ENCODE measurements at places on chromosomes 7 and 10.

- no peak for DNase-seq
These were observed 138.5 kb downstream of the PLXNA4 start for GRCh38 chr7:132437730-132438129.

DNA sequence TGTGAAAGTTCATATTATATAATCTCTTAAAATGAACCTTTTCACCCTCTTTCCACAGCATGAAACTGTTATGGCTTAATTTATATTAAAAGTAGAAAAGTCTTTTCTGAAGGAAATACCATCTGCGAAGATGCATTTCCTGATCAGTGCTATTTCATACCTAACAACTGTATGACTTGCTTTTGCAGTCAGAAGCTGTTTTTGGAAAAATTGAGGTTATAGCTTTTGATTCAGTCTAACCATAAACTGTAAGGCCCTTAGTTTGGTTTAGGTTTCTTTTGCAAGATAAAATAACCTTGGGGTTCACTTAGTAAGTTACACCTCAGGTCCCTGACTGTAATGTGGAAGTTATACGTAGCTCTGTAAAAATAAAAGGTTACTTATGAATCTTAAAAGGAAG is 22.7 kb upstream of the PARP12 start:
- DNase-seq, result no peak

DNA sequence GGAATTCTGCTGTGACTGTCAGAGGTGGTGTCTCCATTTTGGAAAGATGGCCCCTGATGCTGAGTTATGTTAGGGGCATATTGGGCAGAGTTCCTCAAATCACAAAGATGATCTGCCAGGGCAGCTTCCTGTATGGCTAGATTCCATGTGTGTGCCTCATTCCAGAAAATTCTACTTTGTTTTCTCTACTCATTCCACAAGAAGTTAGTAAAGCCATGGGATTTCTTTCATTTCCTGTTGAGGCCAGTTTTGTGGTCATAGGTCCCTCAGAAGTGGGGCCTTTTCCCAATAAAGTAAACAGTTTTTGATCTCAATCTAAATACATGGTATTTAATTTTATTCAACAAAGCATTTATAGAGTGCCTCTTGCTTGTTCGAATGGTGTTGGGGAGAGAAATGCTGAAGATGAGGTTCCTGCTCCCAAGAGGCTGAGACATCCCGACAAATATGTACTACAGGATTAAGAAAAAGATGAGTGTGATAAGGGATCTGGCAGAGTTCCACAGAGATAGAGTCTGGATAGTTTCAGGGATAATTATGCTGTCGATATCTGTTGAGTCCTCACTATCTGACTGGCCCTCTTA is 33.0 kb downstream of the MINDY4 start:
- no peak for DNase-seq

DNA sequence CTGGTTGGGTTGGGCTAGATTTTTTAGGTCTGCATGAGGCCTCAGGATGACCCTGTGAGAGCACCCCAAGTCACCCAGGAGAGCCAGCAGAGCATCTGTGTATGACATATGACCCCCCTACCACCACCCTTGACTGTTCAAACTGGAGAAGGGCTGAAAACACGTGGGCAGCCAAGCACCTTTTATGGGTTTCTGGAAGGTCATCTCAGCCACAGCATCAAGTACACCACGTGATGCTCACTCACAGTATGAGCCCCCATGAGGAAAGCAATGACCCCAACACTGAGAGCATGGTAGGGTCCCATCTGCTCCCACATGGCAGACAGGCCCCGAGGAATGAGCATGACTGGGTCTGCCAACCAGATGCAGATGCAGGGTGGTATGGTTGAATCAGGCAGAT is 149.4 kb upstream of the GDF10 start:
- DNase-seq, result no peak

DNA sequence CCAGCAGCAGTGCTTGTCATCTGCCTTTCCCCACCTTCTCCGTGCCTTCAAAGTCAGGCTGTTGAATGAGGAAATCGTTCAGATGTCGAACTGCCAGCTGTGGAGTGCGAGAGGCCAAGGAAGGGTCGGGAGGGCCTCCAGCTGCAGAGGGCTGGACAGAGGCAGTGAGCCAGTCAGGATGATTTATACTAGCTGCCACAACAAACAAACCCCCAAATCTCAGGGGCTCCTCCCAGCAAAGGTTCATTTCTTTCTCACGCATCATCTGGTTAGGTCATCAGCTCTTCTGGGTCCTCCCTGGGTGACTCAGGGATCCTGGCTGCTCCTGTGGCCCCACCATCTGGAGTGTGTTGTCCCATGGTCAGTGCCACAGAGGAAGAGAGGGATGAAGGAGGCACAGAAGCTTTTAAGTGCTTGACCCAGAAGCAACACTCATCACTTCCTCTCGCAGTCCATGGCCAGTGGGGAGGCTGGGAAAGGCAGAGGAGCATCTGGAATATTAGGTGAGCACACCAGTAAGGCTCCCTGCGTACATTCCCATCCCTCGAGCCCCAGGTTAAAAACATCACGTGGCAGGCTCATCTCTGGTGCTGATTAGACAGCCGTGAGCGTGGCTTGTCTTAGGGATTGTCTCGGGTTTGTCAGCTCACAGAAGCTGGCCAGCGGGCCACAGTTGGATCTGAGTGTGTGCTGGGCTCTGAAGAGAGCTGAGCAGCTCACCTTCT is 140.7 kb downstream of the RGS10 start:
- no peak for DNase-seq

- no peak for DNase-seq
These were observed 77.3 kb downstream of the CTBP2 start for GRCh38 chr10:125082881-125083575.

GRCh38 chr10:45180946-45181875 is 134.2 kb downstream of the OR13A1 start:
- no peak for DNase-seq

DNA sequence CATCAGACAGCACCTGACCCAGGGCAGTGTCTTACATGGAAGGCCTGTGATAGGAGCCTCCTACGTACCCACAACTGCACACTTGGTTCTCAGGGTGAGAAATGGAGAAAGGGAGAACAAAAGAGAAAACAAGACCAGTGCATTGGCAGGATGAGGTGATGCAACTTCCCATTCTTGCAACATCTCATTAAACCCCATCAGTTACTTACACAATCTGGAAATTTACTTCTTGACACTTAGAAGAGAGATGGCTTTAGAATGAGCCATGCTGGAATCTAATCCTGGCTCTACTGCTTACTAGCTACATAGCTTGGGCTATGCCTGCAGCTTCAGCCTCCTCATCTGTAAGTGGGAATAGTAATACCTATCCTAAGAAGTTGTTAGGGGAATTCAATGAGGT is 391.7 kb downstream of the KCNMA1 start:
- no peak for DNase-seq

GRCh38 chr10:585502-585901 is 104.0 kb downstream of the DIP2C start:
- DNase-seq, result no peak

DNA sequence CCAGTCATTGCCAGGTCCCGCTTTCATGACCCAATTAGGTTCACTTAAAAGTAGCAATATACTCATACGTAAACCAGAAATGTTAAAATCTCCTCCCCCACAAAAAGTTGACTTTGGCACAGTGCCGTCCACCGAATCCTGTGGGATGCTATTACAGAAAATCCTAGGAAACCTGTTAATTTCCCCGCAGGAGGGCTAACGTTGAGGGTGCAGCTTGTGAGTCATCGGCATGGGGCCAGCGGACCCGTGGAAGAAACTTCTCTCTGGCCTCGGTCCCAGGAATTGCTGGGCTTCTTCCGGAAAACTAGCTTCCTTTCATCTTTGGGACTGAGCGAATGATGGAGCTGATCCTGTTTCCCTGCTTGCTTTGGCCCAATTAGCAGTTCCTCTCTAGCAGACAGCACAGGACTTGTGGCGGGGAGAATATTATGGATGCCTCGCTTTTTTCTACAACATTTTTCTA is 13.5 kb downstream of the CRYGN start:
- no peak for DNase-seq

DNA sequence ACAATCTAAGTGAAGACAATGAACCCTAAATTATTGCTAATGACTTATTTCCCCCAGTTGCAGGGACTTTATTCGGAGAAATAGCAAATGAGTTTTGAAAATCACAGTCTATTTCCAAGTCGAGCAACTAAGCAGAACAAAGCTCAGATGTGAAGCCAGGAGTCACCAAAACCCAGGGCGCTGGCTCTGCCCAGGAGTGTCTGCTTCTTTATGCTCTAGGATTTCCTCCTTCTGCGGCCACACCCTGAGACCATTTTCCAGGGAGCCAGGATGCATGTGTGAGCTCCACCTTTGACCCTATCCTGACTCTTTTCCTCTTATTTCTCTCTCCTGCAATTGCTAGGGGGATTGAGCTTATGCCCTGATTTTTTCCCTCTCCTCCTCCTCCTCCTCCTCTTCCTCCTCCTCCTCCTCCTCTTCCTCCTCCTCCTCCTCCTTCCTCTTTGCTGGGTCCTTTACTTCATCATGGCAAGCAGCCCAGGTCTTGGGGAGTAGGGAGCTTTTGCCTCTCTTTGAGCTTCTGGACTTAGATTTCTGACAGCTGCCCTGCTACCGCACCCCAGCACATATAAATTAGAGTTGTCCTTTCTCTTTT is 234.4 kb downstream of the ARL4A start:
- no peak for DNase-seq

GRCh38 chr10:46998595-46998994 is 87.4 kb downstream of the PTPN20 start:
- no peak for DNase-seq

DNA sequence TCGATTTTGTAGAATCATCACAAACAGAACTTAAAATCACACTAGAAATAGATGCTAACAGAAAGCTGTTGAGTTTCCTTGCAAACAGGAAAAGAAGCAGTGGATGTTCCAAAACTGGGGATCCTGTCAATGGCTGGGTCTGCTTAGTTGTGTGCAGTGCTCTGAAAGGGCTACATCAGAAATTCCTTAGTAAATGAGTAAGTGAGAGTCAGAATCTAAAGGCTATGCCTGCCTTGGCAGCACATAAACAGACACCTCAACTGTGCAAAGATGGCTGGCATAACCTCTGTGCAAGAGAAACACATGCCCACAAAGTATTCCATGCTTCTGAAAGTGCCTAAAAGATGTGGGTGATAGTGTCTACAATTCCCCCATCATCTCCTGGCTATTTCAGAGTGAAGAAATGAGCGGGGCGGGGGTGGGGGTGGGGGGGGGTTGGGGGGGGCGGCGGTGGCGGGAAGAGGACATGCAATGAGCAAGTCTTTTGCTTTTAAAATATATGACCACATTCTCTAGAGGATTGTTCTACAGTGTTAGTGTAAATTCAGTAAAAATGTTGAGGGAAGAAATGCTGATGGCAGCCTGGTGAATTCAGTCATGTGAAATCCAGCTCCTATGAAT is 138.1 kb upstream of the LAMB4 start:
- no peak for DNase-seq

DNA sequence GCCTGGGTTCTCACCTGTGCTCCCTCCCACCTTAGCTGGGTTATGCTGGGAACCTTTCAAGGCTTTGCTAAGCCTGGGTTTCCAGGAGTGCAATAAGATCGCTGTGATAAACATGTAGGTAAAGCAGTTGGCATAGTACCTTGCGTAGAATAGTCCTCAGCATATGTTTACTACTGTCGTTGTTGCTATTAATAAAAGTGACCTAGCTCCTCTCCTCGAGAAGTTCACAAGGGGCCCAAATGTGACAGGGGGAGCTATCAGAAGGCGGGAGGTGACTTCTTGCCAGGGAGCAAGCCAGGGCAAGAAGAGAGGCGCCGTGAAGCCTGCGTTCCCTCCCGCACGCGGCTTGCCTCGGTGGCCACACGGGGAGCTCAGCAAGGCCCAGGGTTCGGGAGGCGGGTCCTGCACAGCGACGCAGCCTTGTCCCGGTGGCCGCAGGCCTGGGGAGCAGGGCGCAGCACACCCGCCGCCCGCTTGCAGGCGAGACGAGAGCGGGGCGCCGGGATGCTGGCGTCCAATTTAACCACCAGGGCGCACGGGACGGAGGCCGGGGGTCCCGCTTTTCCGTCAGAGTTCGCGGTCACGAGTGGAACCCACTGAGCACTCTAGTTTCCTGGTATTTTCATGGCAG is 106.2 kb downstream of the SNX10 start:
- DNase-seq, result no peak

- no peak for DNase-seq
These were observed 316.8 kb downstream of the ELMO1 start for GRCh38 chr7:37131855-37132254.

GRCh38 chr10:131733596-131733995 is 167.2 kb upstream of the PPP2R2D start:
- no peak for DNase-seq

DNA sequence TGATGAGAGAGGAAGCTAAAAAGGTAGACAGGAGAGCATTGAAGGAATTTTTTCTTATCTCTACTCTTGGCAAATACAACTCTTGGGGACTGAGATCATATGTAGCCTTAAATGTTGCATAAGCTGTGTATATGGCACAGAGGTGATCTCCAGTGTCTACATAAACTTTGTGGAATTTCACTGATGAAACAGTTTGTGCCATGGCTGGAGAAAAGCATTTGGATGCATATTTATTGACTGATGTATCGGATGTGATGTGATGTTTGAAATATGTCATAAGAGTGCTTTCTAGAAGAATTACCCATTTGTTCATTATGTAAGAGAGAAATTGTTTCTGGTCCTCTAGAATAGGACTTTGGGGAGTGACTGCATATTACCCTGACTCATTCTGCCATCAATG is 244.9 kb upstream of the LRRTM3 start:
- no peak for DNase-seq

DNA sequence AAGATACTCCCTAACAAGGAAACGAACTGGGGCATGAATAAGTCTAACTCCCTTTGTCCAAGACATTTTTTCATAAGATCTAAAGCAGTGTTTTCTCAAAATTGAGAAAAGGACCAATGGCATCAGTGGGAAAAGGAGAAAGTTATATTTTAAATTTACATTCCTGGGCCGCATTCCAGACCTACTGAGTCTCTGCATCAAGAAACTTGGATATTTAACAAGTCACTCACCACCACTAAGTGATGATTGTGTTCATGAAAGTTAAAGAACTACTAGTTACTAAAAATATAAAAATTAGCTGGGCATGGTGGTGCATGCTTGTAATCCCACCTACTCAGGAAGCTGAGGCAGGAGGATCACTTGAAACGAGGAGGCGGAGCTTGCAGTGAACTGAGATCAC is 149.6 kb upstream of the MEOX2 start:
- DNase-seq, result no peak

- DNase-seq, result no peak
These were observed 263.1 kb upstream of the CXCL12 start for GRCh38 chr10:44647877-44648542.

Measured in esophagus squamous epithelium (tissue), 5 donors.